ENCODE measurements at places on chromosomes 6 and 20.
A peak's percentile ranks its signal among the peaks of the same experiment; 100 is the strongest.

GRCh38 chr20:62675156-62675876 is 33.0 kb downstream of the SLCO4A1 start:
- peak; percentile 75 for DNase-seq

DNA sequence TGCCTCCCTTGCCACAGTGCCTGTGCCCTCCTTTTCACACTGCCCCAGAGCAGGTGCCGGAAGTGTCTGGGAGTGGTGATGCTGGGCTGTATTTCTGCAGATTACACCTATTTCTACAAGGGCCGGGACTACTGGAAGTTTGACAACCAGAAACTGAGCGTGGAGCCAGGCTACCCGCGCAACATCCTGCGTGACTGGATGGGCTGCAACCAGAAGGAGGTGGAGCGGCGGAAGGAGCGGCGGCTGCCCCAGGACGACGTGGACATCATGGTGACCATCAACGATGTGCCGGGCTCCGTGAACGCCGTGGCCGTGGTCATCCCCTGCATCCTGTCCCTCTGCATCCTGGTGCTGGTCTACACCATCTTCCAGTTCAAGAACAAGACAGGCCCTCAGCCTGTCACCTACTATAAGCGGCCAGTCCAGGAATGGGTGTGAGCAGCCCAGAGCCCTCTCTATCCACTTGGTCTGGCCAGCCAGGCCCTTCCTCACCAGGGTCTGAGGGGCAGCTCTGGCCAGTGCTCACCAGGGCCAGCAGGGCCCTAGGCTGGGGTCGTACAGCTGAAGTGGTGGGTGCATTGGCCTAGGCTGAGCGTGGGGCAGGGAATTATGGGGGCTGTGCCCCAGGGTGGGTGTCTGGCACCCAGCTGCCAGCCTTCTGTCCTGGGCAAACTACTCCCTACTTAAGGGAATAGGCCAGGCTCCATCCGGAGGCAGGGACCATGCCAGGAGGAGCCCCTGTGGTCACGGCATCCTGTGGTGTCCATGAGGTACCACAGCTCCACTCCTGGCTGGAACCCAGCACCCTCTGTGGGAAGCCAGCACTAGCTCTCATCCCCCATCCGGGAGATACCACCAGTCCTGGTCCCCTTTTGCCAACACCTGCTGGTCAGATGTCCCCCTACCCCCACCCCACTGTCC is 3.5 kb downstream of the MMP24OS start:
- DNase-seq, result no peak

DNA sequence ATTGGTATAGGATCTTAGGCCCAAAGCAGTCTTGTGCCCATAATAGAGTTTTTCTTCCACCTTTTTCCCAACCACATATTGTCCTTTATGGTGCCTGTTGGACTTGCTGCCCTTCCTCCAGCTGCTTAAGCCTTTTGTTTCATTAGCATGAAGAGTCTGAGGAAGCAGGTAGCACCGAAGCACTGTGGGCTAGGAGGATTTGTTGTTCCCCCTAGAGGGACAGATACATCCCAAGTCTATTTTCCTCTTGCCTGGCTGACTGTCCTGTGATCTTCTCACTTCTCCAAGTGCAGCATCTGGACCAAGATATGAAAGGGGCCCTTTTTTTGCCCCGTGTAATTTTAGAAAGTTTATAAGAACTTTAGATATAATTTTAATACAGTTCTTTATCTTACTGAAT is 50.7 kb upstream of the COL10A1 start:
- no peak for DNase-seq

- peak; percentile 96 for DNase-seq
These were observed 44.8 kb upstream of the CTAGE9 start for GRCh38 chr6:131755597-131755996.

DNA sequence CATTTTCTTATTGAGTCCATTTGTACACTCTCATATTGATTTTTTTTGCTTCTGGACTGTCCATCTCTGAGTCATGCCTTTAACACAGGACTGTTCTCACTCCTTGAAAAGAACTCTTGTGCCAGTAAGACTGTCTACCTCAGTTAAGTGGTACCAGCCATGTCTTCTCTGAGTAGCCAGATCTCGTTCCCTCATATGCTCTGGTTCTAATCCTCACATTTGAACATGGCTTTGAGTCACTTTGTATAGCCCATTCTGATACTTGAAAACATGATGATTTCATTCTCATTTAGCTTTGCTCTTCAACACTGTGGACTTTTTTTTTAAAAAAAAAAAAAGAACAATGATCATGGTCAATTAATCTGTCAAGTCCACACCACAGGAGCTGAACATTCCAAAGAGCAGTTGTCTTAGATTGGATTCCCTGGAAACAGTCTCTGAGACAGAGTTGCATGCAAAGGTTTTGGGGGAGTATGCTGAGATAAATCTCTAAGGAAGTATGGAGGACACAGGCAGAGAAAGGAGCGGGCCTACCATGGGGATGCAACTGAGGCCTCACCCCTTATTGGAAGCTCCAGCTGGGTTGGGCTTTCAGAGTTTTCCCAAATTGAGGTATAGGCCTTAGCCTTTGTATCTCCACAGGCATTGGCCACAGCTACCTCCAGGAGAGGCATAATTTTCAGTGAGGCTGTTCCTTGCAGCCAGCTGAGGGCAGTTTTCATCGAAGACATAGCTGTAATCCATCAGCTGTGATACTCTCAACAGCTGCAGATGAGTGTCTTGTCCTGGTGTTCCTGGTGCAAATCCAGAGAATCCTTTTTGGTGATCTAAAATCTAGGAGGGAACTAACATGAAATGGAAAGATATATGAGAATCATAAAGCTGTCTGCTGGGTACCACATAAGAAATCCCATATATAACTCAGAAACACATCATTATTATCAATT is 6.0 kb upstream of the PTCHD4 start:
- no peak for DNase-seq

- DNase-seq, result peak; percentile 37
These were observed 1.6 kb downstream of the REM1 start for GRCh38 chr20:31476643-31477215.

GRCh38 chr6:18034798-18035202 is 47.4 kb upstream of the KIF13A start:
- no peak for DNase-seq

DNA sequence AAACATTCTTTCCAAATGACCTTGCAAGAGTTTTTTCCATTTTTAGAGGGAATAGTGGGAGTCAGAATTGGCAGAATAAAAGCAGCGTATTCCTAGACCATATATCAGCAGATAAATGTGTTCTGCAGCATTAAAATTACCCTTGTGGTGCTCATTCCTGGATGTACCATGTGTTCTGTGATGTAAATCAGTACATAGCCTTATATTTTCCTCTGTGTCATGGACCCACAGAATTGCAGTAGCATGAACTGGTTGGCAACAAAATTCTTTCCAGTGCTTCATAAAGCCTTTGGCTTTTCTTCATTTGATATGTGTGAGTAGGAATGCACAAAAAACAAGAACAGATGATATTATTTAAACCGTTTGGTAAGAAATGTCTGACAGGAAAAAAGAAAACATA is 32.5 kb downstream of the ANKEF1 start:
- no peak for DNase-seq

DNA sequence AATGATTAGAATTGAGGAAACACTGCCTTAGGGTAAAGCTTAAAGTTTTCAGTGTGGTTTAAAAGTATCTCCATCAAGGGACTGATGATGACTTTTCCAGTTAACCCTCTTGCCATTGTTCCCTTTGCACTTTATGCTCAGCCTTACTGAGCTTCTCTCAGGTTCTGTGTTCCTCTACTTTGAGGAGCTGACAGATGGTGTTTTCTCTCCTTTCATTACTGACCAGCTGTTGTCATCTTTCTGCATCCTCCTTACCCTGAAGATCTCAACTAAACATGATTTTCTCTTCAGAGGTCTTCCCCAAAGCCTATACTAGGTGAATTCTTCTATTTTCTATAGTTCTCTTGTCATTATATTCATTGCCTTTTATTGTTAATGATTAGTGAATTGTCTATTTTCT is 475.6 kb upstream of the SYNCRIP start:
- DNase-seq, result no peak

DNA sequence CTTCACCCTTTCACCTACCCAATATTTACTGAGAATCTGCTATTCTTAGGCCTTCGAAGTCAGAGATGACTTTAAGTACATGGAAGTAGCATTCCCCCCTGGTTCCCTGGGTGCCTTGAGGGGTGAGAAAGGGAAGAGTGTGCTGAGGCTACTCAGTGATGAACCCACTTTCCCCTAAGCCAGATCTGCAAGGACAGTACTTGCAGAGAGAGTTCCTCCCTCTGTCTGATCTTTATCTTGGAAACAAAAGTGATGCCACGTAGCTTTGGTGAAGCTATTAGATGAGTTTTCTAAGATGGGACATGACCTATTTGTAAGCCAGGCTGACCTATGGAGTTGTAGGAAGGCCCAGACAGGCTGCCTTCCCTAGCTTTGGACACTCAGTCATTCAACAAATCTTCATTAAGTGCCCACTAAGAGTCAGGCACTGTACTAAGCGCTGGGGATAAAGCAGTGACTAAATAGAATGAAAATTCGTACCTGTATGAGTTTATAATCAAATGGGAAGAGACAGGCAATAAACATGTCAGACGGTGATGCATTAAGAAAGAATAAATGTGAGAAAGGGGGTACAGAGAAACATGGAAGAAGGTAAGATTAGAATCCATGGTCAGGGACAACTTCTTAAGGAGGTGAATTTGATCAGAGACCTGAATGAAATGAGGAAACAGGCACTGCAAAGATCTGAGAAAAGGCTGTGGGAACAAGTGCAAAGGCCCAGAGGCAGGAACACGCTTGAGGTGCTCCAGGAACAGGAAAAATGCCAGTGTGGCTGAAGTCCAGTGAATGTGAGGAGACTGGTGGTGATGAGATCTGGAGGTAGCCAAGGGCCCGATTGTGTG is 42.2 kb downstream of the BCL2L1 start:
- no peak for DNase-seq

DNA sequence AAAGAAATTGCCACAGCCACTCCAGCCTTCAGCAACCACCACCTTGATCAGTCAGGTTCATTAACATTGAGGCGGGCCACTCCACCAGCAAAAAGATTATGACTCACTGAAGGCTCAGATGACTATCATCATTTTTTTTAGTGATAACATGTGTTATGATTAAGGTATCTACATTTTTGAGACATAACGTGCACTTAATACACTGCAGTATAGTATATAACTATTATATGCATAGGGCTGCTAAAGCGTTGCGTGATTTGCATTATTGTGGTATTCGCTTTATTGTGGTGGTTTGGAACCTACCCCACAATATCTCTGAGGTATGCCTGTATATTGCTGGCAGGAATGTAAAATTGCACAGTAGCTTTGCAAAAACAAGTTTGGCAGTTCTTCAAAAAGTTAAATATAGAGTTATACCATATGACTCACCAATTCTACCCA is 6.8 kb upstream of the RIPK1 start:
- DNase-seq, result peak; percentile 91

DNA sequence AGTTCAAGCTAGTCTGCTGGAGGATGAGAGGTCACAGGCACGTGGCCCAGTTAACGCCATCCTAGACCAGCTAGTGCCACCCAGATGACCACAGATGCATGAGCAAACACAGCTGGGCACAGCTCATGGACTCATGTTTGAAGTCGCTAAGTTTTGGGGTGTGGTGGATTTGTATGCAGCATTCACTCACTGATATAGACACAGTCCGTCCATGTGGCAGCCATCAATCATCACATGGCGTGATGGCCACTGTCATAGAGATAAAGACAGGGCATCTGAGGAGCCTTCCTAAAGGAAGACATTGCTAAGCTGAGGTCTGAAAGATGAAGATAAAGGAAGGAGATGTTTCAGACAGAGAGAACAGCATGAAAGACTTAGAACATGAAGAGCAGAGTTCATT is 154.4 kb upstream of the JAG1 start:
- no peak for DNase-seq

DNA sequence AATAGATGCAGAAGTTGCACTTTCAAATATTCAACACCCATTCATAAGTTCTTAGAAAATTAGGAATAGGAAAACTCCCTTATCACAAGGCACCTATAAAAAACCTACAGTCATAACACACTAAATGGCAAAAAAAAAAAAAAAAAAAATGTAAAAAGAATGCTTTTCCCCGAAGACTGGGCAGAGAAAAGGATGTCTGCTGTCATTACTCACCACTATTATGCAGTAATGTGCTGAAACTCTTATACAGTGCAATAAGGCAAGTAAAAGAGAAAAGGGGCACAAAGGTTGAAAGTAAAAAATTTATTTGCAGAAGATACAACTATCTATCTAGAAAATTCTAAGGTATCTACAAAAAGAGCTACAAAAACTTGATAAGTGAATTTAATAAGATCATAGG is 607.8 kb upstream of the ARID1B start:
- DNase-seq, result no peak

- DNase-seq, result peak; percentile 84
These were observed 12.9 kb upstream of the NQO2 start for GRCh38 chr6:2986722-2987221.

DNA sequence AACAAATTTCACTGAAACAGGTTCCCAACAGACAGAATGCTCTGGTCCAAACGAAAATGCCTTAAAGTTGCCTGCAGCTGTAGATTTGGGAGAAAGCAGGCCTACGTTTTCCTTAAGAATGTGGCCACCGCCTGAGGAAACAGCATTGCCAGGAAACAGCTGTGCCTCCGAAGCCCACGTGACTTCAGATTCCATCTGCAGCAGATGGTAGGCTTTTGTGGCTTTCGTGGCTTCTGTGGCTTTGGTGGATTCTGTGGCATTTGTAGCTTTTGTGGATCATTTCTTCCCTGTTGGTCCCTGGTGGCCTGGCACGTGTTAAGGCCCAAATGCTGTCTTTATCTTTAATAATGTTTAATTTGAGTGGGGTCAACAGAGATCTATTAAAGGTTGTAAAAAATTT is 222.9 kb downstream of the TTLL2 start:
- DNase-seq, result no peak

- DNase-seq, result no peak
These were observed 124.2 kb upstream of the SGK1 start for GRCh38 chr6:134442073-134442472.

- peak; percentile 87 for DNase-seq
These were observed 132.8 kb downstream of the CDK19 start for GRCh38 chr6:110682460-110682853.

Measured in ELR (cell line).